Aorta (tissue), 5 donors: ENCODE measurements at places on chromosomes 13 and 19. TPM values are rescaled to one million over a fixed set of nuclear protein-coding genes. Genes with fewer than 3 reads are reported as not detected.

DNA sequence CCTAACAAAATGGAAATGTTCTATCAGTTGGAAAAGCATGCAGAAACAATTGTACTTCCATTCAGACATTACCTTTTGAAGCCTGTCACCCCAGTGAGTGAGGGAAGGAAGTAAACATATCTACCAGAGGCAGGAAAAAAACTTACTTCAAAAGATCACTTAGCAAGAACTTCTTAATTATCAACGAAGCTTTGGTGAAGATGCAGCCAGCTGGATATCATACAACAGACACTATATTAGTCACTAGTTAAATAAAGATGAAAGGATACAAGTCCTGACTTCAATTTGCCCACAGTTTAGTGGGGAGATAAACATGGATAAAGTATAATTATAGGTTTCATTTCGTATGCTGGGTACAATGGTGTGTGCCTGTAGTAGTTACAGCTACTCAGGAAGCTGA, 148.8 kb downstream of the TNFRSF19 start:
- DNase-seq = no peak

- DNase-seq = no peak
Measured at GRCh38 chr13:112923962-112924361, 45.1 kb upstream of the MCF2L start.

Gene STAP2
- 2.2 TPM for total RNA-seq

Gene CD33
- 7.7 TPM for total RNA-seq
